ENCODE measurements at places on chromosomes 5 and 9. TPM values are rescaled to one million over a fixed set of nuclear protein-coding genes. Genes with fewer than 3 reads are reported as not detected.

DNA sequence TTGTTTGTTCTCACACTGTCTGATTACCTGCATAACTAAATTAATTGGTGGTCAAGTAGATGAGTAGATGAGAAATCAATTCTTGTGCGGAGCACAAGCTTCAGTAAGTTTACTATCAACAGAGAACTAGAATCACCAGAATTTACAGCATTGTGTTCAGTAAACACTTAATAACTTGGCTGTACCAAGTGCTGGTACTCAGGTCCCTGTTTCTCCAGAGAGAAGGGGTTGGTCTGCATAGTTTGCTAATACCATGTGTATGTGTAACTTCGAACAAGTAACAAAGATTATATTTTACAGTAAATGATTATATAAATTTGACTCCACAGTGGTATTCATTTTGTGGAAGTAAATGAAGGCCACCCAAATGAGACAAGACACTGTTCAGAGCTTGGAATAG lies 146.3 kb downstream of the PCSK5 start:
- no peaks in the 10 kb centered on the region for H3K36me3 ChIP-seq
- no peaks in the 10 kb centered on the region for H3K27me3 ChIP-seq
- no peak overlapping the region for H3K4me3 ChIP-seq
- H3K4me1 ChIP-seq, result no peaks in the 10 kb centered on the region

DNA sequence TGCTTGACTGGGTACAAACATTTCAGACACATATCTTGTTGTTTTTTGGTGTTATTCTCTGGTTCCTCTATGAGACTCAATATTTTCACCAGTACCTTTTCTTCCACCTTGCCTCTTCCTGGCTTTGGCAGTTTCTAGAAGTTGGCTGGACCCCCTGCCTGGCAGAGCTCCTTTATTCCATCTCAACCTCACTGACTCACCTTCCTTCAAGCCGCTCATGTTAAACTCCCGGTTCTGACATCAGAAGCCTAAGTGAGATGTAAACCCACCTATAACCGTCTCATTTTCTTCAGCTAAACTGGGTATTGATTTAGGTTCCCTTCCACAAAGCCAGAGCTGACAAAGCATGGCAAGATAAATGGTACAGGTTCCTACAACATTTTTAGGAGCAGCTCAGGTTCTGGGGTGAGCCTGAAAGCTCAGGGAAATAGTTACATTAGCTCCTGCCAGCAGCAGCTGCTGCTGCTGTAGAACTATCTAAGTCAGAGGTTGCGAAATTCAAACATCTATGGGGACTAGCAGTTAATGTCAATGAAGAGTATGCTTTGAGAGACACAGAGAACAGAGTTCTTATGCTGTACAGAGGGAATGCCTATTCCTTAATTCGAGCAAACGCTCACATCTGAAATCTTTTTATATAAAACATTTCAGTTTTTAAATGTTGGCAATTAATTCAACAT lies 197.1 kb upstream of the NR3C1 start:
- peaks cover 9% of the 10 kb centered on the region for H3K4me1 ChIP-seq
- DNase-seq, result no peak
- no peak overlapping the region for H3K27ac ChIP-seq

DNA sequence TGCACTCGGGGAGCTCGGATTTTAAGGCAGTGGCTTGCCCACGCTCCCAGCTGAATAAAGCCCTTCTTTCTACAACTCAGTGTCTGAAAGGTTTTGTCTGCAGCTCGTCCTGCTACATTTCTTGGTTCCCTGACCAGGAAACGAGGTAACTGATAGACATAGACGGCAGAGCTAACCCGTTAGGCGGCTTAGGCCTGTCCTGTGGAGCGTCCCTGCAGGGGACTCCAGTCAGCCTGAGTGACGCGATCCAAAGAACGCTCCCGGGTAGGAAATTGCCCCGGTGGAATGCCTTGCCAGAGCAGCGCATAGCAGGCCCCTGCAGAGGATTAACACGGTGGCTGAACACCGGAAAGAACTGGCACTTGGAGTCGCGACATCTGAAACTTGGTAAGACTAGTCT lies 1.8 kb upstream of the SELENOP start:
- no peaks in the 10 kb centered on the region for H3K36me3 ChIP-seq
- H3K27ac ChIP-seq, result no peak overlapping the region
- no peaks in the 10 kb centered on the region for H3K4me1 ChIP-seq
- H3K4me3 ChIP-seq, result no peak overlapping the region

GRCh38 chr9:93361995-93362394 lies 89.5 kb upstream of the FAM120A start:
- H3K4me3 ChIP-seq, result no peak overlapping the region
- H3K27me3 ChIP-seq, result no peaks in the 10 kb centered on the region
- H3K36me3 ChIP-seq, result no peaks in the 10 kb centered on the region

GRCh38 chr5:150190503-150190979 lies 679 bp downstream of the SLC6A7 start:
- no peak overlapping the region for H3K4me3 ChIP-seq
- no peak for DNase-seq
- H3K27me3 ChIP-seq, result peaks cover 58% of the 10 kb centered on the region
- H3K27ac ChIP-seq, result no peak overlapping the region
- H3K4me1 ChIP-seq, result no peaks in the 10 kb centered on the region
- no peaks in the 10 kb centered on the region for H3K36me3 ChIP-seq

PCDHGB1 gene
- 0.62 TPM for total RNA-seq

- H3K36me3 ChIP-seq, result peaks cover 29% of the 10 kb centered on the region
- H3K4me1 ChIP-seq, result no peaks in the 10 kb centered on the region
- H3K27ac ChIP-seq, result no peak overlapping the region
- no peaks in the 10 kb centered on the region for H3K27me3 ChIP-seq
Observed at GRCh38 chr9:114037961-114038723, 40.0 kb downstream of the AMBP start.

GRCh38 chr9:24011009-24011717 lies 185.1 kb upstream of the ELAVL2 start:
- no peaks in the 10 kb centered on the region for H3K27me3 ChIP-seq
- no peak overlapping the region for H3K27ac ChIP-seq
- no peak for DNase-seq
- no peaks in the 10 kb centered on the region for H3K36me3 ChIP-seq

BAG1 gene
- 87.4 TPM for total RNA-seq

- H3K27ac ChIP-seq, result no peak overlapping the region
- H3K4me1 ChIP-seq, result no peaks in the 10 kb centered on the region
Observed at GRCh38 chr5:9538504-9538903, 7.4 kb downstream of the SEMA5A start.

DNA sequence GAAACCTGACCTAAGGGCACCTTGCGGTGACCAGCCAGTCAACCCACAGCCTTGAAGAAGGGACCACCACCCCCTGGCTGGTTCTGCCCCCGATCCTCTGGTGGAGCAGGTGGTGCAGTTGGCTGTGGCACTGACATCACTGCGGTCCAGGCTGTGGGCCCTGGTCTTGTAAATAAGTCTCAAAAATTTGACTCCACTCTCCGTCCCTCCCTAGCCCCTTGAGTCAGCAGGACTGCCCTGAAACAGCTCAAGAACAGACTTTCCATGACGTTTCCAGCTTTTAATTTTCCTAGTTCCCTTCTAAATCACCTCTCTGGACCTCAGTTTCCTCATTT lies 134.8 kb upstream of the BOD1 start:
- no peak for DNase-seq
- H3K4me1 ChIP-seq, result no peaks in the 10 kb centered on the region
- no peak overlapping the region for H3K4me3 ChIP-seq
- H3K27me3 ChIP-seq, result no peaks in the 10 kb centered on the region
- no peaks in the 10 kb centered on the region for H3K36me3 ChIP-seq

DNA sequence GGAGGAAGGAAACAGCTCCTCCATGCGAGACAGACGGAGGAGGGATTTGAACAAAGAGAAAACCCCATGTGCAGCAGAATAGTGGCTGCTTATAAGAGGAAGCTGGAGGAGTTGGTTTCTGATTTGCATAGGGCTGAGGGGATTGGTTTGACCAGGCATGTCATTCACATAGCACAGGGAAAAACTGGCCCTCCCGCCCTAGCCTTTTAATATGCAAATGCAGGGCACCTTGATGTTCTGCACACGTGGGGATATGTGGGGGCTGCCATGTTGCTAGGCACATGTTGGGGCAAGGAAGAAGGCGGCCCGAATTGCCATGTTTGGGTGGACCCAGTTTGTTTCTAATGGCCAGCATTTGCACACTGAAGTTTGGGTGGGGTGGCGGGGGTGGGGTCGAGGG lies 42.2 kb downstream of the OSMR start:
- peaks cover 14% of the 10 kb centered on the region for H3K4me1 ChIP-seq
- H3K4me3 ChIP-seq, result no peak overlapping the region
- no peaks in the 10 kb centered on the region for H3K27me3 ChIP-seq
- H3K36me3 ChIP-seq, result no peaks in the 10 kb centered on the region
- DNase-seq, result no peak

CORO2A gene
- total RNA-seq, result 0.30 TPM

EPB41L4A gene
- 17.9 TPM for total RNA-seq

DNA sequence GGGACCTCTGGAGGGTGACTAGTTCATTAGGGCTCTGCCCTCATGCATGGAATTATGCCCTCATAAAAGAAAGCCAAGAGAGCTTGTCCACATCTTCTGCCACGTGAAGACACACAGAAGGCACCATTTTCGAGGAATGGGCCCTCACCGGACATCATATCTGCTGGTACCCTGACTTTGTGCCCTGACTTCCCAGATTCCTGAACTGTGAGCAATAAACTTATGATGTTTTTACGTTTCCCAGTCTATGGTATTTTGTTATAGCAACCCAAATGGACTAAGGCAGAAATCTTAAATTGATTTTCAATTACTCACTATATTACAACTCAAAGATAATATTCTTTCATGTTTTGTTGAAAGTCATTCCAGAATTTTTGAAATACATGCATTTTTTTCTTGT lies 163.8 kb upstream of the PAPPA start:
- no peak for DNase-seq
- H3K4me3 ChIP-seq, result no peak overlapping the region
- no peaks in the 10 kb centered on the region for H3K4me1 ChIP-seq
- H3K36me3 ChIP-seq, result no peaks in the 10 kb centered on the region
- no peak overlapping the region for H3K27ac ChIP-seq

DNA sequence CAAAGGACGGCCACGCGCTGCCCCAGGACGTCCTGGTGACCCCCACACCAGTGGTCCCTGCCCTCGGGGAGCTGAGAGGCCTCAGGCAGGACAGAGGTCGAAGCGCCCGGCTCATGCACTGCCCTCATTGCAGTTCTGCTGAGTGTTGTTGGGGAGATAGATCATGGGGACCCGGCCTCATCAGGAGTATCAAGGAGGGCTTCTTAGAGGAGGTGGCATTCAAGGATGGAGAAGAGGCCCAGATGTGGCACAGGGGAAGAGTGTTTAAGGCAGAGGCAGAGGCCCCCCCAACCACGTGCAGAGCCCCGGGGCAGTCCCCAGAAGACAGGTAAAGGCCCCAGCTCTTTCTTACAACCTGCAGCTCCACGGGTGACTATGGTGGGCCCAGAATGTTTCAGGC lies 26.2 kb downstream of the ASS1 start:
- no peaks in the 10 kb centered on the region for H3K36me3 ChIP-seq
- no peak overlapping the region for H3K4me3 ChIP-seq

GRCh38 chr9:121721058-121721350 lies 69.6 kb downstream of the DAB2IP start:
- H3K27me3 ChIP-seq, result no peaks in the 10 kb centered on the region
- H3K36me3 ChIP-seq, result peaks cover 5% of the 10 kb centered on the region
- no peak overlapping the region for H3K4me3 ChIP-seq
- peaks cover 23% of the 10 kb centered on the region for H3K4me1 ChIP-seq
- no peak overlapping the region for H3K27ac ChIP-seq

MACROH2A1 gene
- 147 TPM for total RNA-seq

ARL10 gene
- 16.5 TPM for total RNA-seq

CENPK gene
- 50.7 TPM for total RNA-seq

ALAD gene
- 29.5 TPM for total RNA-seq

LRRC19 gene
- not detected for total RNA-seq

DNA sequence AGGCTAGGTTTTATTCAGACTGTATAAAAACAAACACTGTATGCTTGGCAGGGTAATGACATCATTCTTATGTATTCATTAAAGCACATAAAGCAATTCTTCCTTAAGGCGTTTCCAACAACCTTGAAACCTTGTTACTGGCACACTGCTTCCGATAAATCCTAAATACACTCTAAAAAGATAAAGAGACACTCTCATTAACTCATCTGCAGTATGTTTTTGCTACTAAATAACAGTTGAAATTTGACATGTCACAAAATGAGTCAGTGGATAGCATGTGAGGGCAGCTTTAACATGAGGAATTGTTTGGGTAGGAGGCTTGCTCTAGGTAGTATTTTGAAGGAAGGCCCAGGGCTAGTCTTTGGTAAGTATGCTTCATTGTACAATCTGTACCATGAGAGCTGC lies 13.7 kb downstream of the YIPF5 start:
- peaks cover 15% of the 10 kb centered on the region for H3K36me3 ChIP-seq
- H3K4me3 ChIP-seq, result no peak overlapping the region
- no peaks in the 10 kb centered on the region for H3K4me1 ChIP-seq
- no peaks in the 10 kb centered on the region for H3K27me3 ChIP-seq

SLC4A9 gene
- total RNA-seq, result not detected

PPP2R2B gene
- total RNA-seq, result not detected

GRCh38 chr5:153168241-153168640 lies 322.2 kb upstream of the GRIA1 start:
- H3K36me3 ChIP-seq, result no peaks in the 10 kb centered on the region
- no peaks in the 10 kb centered on the region for H3K4me1 ChIP-seq
- no peak overlapping the region for H3K27ac ChIP-seq
- H3K27me3 ChIP-seq, result no peaks in the 10 kb centered on the region

DNA sequence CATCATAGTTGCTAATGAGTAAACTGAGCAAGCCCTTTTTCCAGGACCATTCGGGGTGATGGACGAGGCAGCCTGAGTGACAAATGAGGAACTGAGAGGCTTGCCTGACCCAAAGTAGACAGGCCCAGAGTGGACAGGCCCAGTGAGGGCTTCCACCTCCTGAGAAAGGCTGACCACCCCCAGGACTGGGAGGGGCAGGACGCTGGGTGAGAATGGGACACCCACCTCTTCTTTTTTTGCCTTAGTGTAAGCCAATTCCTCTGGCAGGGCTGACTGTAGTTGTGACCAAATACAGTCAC lies 68.3 kb downstream of the MACROH2A1 start:
- no peak overlapping the region for H3K4me3 ChIP-seq
- DNase-seq, result no peak
- H3K27me3 ChIP-seq, result no peaks in the 10 kb centered on the region
- peaks cover 5% of the 10 kb centered on the region for H3K36me3 ChIP-seq
- no peak overlapping the region for H3K27ac ChIP-seq

GRCh38 chr5:75824323-75824722 lies 107.1 kb upstream of the POC5 start:
- no peaks in the 10 kb centered on the region for H3K4me1 ChIP-seq
- no peak overlapping the region for H3K27ac ChIP-seq
- DNase-seq, result no peak
- H3K4me3 ChIP-seq, result no peak overlapping the region
- H3K27me3 ChIP-seq, result no peaks in the 10 kb centered on the region
